ENCODE measurements at places on chromosomes 5 and 9. TPM values are rescaled to one million over a fixed set of nuclear protein-coding genes. Genes with fewer than 3 reads are reported as not detected.

The TSSK1B gene
- not detected for total RNA-seq

The FOXI1 gene
- not detected for total RNA-seq

The SPATA31D4 gene
- not detected for total RNA-seq

The AP3B1 gene
- 102 TPM for total RNA-seq

The ARHGEF28 gene
- 120 TPM for total RNA-seq

The RELL2 gene
- 3.1 TPM for total RNA-seq

The MED22 gene
- 19.4 TPM for total RNA-seq

The DAB2IP gene
- total RNA-seq: 35.2 TPM

The SLU7 gene
- total RNA-seq: 61.0 TPM

The BTNL8 gene
- not detected for total RNA-seq

The LIX1 gene
- not detected for total RNA-seq

The PRDM9 gene
- total RNA-seq: not detected

The SETX gene
- 85.9 TPM for total RNA-seq

The NOXA1 gene
- total RNA-seq: 0.29 TPM
